Esophagus squamous epithelium (tissue), 5 donors: ENCODE measurements at places on chromosomes 12 and 14.

DNA sequence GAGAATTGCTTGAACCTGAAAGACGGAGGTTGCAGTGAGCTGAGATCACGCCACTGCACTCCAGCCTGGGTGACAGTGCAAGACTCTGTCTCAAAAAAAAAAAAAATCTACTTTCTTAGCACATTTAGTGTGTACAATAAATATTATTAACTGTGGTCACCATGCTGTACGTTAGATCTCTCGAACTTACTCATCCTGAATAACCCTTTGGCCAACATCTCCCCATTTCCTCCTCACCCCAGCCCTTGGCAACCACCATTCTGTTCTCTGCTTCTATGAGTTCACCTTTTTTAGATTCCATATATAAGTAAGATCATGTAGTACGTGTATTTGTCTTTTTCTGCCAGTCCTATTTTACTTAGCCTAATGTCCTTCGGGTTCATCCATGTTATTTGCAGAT, 13.4 kb downstream of the FUT8 start:
- no peak for DNase-seq

DNA sequence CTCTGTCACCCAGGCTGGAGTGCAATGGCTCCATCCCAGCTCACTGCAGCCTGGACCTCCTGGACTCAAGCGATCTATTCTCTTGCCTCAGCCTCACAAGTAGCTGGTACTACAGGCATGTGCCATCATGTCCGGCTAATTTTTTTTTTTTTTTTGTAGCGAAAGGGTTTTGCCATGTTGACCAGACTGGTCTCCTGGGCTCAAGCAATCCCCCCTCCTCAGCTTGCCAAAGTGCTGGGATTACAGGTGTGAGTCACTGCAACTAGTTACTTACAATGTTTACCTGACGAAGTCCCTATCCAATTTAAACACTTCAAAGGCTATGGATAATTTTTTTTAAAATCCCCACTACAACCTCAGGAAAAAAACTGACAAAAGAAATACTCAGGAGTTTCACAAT, 1.8 kb downstream of the KRR1 start:
- DNase-seq, result no peak

DNA sequence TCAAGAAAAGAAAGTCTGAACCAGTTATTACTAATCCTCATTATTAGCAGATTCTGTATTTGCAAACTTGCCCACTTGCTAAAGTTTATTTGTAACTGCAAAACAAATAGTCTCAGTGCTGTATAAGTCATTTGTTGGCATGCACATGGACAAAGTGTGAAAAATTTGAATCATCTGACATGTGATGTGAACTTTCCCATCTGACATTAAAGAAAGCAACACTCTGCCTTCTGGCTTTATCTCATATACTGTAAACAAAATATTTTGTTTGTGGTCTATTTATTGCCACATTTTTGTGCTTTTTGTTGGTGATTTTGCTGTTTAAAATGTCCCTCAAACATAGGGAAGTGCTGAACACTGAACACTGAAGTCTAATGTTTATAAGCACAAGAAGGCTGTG, 513.8 kb downstream of the RPL10L start:
- DNase-seq, result no peak

DNA sequence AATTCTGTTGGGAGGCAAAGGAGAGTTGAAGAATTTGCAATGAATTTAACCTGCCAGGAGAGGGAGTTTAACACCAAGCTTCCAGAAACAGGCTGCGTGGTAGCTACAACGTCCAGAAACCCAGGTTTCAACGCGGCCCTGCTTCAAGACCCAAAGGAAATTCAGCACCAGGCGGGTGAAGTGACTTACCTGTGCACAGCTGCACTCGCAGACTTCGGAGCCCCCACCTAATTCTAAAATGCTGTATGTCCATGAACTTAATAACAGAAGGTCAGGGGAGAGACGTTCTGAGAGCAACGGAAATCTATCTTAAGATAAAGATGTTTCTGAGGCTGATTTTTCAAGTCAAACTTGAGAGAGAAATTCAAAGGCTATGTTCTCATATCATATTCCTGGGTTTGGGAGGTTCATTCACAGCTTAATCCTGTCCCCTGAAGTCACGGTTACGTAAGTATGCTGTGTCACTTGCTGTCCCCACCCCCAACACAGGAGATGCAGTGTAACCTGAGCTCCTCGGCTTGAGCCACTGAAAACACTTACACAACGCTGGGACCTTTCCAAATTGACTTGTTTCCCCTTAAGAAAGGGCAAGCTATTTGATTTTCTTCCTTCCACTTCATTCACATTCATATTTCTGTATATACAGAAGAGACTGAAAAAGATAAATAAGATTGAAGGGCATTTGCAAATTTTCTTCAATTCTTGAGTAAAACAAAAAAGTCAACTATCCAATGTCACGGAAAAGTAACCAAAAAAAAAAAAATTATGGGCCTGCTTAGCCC, 22.7 kb downstream of the CLIP1 start:
- no peak for DNase-seq

DNA sequence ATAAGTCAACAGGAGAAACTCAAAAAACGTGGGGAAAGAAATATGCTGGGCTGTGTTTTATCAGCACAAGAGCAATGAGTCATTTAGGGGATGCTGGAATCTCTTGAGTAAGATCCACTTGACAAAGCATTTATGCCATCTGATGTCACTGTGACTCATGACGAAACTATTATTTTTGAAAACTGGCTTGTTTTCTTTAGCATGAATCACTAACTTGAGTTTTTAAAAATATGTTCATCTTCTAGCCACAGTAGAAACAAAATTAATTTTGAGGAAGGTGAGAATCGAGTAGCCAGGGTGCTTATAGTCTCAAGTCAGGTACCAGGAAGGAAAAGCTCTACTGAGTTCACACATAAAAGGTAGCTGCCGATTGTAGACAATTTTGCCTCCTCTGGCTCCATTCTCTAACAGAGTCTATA, 456.2 kb upstream of the MGAT4C start:
- no peak for DNase-seq

DNA sequence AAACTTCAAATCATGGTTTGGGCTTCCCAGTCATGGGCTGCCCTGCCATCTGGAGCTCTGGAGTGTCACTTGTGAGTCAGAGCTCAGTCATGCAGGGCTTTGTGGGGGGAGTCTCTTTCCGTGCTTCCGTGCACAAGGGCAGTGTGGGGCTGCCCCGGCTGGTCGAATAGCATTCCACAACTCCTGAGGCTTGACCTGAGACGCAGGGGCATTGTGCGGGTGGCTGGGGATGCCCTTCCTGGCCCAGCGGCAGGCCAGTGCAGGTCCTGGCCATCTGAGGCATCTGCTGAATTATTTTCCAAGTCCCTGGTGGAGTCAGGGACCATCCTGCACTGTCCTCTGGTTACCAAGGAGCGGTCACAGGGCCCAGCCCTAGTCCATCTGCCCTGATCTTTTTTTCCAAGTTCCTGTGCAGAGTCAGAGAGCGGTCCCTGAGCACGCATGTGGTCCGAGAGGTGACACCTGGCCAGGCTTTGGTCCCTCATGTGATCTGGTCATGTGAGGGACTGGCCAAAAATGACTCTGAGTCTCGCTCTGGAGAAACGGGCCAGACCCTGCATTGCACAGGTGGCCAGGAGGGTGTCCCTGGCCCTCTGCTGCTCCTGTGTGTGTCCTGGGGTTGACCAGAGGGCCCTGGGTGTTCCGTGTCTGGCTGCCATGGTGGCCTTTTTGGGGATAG, 167.0 kb upstream of the ALG10B start:
- DNase-seq, result no peak

DNA sequence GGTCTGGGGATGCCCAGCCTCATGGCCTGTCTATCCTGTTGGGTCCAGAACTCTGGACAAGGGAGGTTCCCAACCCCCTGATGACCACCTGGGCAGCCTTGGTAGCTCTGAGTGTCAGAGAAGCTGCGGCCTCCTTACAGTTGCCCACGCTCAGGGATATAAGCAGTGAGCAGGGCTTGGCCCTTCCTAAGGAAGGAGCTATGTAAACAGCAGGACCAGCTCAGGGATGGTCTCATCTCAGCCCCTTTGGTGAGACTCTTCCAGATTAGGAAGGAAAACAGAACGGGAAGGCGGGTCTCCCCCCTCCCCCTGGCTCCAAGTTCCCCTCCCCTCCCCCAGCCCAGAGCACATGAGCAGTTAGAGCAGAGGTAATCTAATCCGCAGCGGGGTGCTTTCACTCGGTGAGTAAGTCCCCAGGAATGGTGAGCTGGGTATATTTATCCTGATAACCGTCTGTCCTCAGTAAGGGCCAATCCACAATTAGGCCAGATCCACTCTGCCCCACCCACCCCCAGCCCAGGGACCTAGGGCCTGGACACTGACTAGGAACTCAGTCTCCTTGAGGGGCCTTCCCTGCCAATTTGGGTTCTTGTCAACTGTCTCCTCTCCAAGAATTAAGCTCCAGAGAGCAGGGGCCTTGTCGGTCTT, 29.5 kb upstream of the RPLP0 start:
- no peak for DNase-seq

- no peak for DNase-seq
Measured at GRCh38 chr12:94195483-94195882, 47.1 kb downstream of the PLXNC1 start.

DNA sequence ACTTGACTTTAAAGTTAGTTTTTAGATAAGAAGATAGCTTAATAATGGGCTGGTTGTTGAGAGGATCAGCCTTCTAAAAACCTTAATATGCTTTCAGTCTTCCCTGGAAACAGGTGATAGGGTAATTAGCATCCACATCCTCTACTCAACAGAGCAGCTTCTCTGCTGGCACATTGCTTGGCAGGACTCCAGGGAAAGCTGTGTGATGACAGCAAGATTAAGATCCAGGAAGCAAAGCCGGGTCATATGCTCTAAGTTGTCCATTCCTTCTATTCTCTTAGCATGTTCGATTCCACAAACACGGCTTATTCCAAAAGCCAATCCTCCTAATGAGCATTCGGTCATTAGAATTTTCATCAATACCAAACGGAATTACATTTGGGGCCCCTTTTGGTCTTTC, 87.0 kb downstream of the HMGA2 start:
- DNase-seq, result no peak

- no peak for DNase-seq
Measured at GRCh38 chr12:80708975-80709328, 1.5 kb downstream of the MYF6 start.

GRCh38 chr12:34379142-34379541, 356.8 kb downstream of the ALG10 start:
- no peak for DNase-seq

DNA sequence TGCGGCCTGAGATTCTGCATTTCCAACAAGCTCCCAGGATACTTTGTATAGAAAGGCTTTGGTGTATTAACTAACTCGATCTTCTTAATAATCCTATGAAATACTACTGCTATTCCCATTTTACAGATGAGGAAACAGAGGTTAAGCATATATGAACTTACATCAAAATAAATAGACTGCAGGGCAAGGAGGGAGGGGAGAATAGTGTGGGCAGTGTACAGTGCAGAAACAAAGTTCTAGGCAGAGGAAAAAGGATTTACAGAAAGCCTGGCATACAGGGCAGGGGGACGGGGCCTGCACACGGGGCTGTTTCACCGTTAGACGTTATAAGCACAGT, 19.0 kb downstream of the NINJ2 start:
- DNase-seq, result no peak

DNA sequence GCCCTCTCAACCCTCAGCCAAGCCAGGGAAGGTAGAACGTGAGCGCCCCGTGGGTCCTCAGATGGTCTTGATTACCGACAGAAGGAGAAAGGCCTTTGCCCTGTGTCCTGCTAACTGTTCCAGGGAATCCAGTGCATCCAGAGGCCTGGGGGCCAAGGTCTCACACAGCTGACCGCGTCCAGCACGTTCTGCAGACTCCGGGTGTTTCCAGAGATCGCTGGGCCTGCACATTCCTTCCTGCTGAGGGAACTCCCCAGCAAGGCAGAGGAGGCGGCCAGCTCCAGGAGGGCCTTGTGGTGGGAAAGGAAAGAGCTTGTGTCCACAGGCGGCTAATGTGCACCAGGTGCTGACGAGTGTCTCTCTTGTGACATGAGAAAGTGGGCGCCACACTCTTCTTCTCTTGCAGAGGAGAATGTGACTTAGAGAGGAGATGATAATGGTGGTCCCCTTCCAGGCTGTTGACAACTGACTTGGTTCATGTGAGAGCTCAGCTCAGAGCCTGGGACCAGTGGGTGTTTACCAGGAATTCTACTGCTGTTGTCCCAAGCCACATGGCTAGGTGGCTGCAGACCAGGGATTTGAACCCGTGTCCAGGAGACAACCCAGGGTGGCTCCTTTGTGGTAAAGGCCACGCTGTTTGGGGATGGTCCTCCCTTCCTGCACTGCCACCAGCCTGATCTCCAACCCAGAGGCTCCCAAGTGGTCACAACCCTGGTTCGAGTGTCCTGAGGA, 46.8 kb upstream of the DLK1 start:
- no peak for DNase-seq

- DNase-seq, result no peak
Measured at GRCh38 chr14:85040046-85040685, 489.8 kb upstream of the FLRT2 start.

DNA sequence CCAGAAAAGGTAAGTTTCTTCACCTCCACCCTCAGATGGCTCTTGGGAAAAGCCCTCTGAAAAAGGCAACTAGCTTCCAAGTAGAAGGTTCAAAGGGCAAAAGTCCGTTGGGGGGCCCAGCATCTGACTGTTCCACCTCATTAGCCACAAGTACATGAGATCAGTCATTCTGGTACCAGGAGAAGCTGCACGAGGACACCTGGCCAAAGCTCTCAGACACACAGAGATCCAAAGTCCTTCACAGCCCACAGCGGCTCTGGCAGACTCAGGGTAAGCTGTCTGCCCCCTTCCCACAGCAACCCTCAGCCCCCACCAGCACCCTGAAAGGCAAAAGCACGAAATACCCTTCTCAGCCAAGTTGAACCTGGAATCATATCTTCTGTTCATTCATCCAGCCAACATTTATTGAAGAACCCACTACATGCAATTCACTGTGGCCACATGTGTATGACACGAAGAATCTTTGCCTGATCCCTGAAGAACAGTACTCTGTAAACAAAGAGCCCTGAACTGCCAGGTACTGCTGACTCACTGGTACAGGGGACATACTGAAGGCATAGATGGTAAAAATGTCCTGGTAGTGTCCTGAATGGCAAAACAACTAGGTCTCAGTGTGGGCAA, 19.0 kb downstream of the SLC7A7 start:
- no peak for DNase-seq

- DNase-seq, result no peak
Measured at GRCh38 chr12:67704071-67704470, 55.5 kb downstream of the DYRK2 start.

- no peak for DNase-seq
Measured at GRCh38 chr12:2779281-2779680, 15.5 kb upstream of the FKBP4 start.

DNA sequence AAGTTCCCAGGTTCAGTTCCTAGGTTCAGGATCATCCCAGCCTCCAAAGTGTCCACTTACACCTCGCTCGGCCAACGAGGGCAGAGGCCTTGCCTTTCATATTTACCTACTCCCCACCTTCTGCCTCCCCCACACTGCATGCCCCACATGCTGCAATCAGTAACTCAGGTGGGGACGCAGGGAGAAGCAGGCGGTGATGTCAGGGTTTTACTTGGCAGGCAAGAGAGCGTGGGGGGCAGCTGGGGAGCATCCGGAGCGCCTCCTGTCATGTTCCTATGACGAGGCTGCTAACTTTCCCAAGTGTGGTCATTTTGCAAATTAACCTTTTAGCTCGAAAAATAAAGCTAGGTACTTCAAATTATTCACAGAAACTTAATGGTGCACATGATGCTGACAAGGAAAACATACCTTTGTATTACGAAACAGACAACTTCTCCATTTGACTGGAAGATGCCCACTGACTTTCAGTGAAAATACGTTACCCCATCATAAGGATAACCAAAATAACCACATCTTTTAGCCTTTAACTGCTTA, 53.8 kb downstream of the SETD3 start:
- DNase-seq, result no peak

- DNase-seq, result no peak
Measured at GRCh38 chr12:6921996-6922946, 5.5 kb upstream of the ATN1 start.
